C1 segment of cervical spinal cord (tissue), 14 donors: ENCODE measurements at places on chromosomes 13 and 19.

DNA sequence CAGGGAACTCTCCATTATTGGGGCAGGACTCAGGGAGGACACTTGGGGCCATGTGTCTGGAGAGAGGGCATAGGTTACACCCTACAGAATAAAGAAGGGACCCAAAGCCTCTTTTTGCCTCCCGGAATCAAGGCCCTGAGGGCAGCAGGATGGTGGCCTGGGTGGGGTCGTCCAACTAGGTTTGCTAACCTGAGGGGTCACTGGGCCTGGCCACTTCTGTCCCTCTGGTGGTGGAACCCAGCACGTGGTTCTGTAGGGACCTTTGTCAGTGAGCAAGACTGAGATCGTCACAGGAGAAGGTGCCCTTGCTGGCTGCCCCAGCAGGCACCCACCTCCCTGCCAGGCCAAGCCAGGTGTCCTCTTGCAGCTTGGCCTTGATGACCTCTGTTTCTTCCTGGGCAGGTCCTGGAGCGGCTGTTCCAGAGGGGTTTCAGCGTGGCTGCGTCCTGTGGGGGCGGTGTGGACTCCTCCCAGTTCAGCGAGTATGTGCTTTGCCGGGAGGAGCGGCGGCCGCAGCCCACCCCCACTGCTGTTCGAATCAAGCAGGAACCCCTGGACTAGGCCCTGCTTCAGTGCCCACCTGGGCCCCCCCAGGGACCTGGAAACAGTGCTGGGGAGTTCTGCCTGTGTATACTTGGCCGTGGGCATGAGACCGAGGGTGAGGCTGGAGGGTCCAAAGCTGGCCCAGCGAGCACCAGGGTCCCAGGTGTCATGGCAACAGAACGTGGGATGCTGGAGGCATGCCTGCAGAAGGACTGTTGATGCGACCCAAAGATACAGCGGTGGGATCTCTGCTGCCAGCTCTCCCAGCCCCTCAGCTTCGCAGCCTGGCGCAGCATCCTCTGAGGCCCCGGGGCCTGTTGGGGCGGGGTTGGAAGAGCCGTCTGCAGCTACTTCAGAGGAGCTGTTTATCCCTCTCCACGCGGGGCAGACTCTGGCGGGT lies 16.0 kb downstream of the KCTD15 start:
- DNase-seq = no peak

DNA sequence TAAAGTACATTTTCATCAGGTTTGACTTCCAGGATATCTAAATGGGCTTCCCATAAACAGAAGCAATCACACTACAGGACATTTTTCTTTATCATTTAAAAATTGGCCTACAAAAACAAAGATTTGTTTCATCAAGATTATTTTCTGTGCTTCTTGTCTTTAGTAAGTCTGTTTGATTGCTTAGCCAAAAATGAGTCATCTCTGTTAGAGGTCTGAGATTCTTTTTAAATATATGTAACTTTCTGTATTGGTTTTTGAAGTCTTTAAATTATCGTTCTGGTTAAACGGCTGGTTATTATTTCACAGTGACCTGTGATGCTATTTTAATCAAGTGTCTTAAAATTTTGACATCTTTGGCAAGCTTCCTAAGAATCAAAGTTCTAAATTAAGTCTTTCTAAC lies 62.7 kb downstream of the SLITRK1 start:
- no peak for DNase-seq

DNA sequence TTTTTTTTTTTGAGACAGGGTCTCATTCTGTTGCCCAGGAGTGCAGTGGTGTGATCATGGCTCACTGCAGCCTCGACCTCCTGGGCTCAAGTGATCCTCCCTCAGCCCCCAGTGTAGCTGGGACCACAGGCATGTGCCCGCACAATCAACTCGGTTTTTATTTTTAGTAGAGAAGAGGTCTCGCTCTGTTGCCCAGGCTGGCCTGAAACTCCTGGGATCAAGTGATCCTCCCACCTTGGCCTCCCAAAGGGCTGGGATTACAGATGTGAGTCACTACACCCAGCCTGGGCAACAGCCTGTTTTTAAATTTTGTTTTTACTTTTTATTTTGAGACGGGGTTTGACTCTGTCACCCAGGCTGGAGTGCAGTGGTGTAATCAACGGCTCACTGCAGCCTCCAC lies 2.3 kb upstream of the KDM4B start:
- DNase-seq = no peak

DNA sequence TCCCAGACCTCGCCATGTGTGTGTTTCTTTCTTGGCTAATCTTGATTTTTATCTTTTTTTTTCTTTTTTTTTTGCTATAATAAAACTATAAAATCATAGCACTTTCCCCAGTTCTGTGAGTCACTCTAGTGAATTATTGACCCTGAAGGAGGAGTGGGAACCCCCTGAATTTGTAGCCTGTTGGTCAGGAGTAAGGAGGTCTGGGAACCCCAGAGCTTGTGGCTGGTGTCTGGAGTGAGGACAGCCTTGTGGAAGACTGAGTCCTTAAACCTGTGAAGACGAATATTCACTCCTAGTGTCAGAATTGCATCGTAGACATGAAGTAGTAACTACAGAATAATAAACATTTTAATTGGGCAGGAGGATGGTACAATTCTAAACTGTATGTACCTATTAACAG lies 7.4 kb downstream of the EID2B start:
- DNase-seq = no peak

DNA sequence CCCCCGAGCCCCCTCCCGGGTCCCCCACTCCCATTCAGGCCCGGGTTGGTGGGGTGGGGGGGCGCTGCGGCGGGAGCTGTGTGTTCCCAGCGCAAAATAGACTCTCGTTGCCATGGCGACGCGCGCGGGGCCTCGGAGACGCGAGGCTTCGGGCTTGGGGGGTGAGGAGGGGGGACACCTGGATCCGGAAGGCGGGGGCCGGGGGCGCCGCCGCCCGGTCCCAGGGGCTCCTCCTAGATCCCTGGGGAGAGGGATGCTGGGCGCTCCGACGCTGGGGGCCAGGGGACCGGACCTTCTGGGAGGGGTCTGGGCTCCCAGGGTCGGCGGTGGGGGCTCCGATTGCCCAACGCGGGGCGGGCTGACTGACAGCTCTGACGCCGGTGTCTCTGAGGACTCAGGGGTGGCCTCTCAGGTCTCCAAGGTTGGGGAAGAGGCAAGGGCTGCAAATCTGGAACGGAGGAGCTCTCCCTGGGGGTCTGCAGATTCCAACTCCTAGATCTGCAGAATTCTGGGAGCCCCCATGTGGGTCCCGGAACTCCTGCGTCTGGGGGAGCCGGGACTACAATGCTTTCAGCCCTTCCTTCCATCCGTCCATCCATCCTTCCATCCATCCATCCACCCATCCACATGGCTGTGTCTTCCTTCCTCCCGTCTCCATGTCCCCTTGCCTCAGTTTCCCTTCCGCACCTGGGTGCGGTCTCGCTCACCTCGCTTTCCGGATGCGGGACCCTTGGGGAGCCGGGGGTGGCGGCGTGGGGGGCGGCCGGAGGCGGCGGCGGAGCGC lies 9.1 kb upstream of the SHISA7 start:
- no peak for DNase-seq

GRCh38 chr19:384799-385169 lies 24.2 kb downstream of the C2CD4C start:
- DNase-seq = no peak

DNA sequence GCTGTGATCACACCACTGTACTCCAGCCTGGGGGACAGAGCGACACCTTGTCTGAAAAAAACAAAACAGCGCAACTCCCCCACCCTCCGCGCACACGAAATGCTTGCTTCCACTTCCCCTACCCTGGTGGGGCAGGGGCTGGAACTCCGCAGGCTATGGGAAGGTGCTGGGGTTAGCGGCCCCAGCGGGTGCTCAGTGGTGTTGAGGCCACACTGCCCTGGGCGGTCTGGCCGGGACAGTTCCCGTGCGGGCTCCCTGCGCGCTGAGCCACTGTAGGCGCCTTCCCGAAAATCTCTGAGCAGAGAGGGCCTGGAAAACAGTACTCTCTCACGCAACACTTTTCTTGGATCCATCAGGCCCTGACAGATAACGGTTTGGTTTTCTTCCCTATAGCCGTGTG lies 1.1 kb upstream of the WTIP start:
- DNase-seq = no peak

GRCh38 chr19:12834976-12835757 lies 788 bp upstream of the RTBDN start:
- DNase-seq = no peak
